NCI-H1105 (cell line): ENCODE measurements at places on chromosomes 12 and 14.

GRCh38 chr12:130770413-130771028 lies 54.4 kb upstream of the RIMBP2 start:
- no peak for DNase-seq

DNA sequence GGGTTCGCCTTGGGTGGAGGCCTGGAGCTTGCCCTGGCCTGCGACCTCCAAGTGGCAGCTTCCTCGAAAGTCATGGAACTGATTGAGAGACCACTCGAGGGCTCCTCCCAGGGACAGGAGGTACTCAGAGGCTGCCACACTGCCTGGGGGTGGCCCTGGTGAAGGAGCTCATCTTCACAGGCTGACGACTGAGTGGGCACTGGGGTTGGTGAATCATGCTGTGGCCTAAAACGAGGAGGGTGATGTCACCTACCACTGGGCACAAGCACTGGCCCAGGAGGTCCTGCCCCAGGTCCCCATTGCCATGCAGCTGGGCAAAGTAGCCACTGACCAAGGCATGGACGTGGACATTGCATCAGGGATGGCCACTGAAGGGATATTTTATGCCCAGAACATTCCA lies 32.1 kb downstream of the ITPR2 start:
- DNase-seq, result no peak

DNA sequence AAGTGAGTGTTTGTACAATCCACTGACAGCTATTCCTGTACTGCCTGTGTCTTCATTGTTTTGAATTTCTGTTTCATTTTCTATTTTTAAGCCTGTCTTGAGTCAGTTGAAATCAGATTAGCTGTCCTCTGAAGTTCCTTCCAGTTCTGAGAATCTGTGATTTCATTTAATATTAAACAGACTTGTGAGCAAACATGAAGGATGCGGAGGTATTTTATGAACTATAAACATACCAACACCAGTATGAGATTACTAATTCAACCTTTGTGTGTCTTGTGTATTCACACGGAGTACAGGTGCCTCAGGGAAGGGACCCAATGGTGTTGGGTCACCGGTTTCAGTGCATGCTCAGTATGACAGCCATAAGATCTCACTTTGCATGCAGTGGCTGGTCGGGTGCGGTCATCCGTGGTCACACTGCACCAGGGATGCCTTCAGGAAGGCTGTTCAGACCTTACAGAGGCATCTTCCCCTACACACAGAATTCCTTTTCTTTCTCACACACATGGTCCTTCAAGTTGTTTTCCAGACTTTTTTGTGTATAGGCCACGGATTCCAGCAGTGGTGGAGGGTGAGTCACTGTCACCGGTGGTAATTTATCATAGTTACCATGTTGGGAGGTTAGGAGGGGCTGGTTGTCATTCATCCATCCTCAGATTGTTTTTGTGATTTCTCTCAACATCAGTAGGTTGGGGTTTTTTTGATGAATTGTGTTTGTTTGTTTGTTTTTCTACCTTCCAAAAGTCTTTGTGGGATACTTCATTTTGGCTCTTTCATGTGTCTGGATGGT lies 103.0 kb upstream of the SFSWAP start:
- no peak for DNase-seq

GRCh38 chr12:2120982-2121758 lies 68.4 kb downstream of the CACNA1C start:
- DNase-seq, result no peak

DNA sequence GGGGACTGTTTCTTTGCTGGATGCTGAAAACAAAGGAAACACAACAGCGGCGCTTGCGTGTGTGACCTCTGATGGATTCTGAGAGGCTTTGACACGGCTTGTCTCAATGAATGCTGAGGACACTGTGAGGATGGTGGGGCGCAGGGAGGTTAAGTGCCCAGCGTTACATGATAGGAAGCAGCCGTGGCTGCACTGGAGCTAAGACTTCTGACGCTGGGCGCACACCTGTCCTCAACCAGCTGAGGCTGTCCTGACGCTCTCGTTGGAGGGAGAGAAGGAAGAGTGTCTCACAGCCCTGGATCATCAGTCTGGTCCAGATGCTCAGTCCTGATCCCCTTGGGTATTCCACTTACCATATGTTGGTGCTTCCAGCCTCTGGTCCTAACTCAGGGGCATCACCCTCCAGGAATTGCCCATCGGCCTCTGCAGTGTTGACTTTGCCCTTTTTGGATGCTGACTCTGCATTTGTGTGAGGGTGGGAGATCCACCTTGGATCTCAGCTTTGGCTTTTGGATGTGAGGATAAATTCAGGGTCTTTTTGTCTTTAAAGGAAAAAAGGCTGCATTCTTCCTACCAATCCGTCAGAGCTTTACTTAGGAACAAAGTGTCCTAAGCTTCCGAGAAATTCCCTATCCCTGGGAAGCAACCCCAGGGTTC lies 125.2 kb downstream of the ZNF664 start:
- no peak for DNase-seq

- no peak for DNase-seq
Measured at GRCh38 chr14:35336494-35337268, 44.5 kb downstream of the PSMA6 start.

- no peak for DNase-seq
Measured at GRCh38 chr14:29310757-29311156, 544.2 kb downstream of the FOXG1 start.

- DNase-seq, result no peak
Measured at GRCh38 chr14:34368971-34369647, 92.9 kb downstream of the SPTSSA start.

- no peak for DNase-seq
Measured at GRCh38 chr14:45679853-45680252, 426.9 kb upstream of the MIS18BP1 start.

DNA sequence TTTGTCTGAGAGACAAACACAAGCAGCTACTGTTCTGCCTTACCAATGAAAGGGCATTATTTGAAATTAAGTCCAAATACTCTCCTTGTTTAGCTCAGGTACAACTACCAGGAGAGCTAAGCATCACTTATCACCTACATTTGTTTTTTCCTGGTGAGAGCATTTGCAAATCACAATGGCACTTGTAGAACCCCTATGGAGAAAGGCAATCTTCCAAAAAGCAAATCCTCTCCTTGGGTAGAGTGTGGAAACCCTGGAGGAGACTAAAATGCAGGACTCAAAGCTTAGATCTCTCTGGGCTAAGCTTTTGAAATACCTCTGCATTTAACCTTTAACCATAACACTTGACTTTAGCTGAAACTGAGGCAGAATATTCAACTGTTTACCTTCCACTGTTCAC lies 20.8 kb downstream of the GTSF1 start:
- DNase-seq, result no peak

DNA sequence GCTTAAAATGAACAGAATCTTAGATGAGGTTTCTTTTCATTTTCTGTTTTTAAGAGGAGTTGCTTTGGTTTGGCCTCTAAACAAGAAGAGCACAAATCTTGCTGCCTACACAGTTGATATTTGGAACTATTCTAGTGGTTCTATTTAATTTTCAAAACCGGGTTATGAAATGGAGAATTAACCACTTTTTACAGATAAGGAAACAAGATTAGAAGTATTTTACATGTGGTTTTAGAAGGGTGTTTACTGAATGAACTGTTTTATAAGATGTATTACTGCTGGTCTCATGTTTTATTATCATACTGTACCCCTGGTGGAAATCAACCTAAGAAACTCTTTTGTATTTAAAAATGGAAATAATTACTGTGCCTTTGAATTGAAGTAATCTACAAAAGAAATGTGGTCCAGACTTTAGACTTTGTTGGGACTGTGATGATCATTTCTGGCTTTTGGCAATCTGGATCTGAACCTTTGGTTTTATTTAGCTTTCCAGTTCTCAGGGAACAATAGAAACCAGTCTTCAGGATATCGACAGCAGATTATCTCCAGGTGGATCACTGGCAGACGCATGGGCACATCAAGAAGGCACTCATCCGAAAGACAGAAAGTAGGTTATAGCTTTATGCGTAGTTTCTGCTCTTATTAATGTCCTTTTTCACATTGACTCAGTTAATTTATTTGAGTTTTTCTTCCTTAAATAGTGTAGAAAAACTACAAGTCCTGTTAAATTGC lies 43.2 kb downstream of the TBK1 start:
- DNase-seq, result no peak

- DNase-seq, result no peak
Measured at GRCh38 chr12:124906606-124907261, 7.7 kb downstream of the UBC start.

DNA sequence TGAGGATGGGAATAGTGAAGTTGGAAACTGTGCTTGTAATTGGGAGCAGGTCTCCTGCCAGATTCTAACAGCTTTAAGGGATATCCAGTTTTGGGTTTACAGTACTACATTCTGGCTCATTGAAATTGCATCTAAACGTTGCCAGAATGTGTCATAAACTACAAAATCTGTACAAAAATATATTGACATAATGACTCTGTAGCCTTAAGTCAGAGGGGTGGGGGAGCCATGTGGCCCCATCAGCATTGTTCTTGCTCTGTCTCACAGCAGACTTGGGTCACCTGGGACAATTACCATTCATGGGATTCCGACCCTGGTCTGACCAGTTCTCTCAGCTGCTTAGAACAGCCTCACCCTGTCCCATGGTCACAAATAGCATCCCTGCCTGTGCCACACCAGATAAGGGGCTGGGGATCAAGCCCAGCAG lies 43.3 kb upstream of the MED13L start:
- no peak for DNase-seq

- DNase-seq, result no peak
Measured at GRCh38 chr12:49012739-49013138, 5.8 kb downstream of the PRKAG1 start.

DNA sequence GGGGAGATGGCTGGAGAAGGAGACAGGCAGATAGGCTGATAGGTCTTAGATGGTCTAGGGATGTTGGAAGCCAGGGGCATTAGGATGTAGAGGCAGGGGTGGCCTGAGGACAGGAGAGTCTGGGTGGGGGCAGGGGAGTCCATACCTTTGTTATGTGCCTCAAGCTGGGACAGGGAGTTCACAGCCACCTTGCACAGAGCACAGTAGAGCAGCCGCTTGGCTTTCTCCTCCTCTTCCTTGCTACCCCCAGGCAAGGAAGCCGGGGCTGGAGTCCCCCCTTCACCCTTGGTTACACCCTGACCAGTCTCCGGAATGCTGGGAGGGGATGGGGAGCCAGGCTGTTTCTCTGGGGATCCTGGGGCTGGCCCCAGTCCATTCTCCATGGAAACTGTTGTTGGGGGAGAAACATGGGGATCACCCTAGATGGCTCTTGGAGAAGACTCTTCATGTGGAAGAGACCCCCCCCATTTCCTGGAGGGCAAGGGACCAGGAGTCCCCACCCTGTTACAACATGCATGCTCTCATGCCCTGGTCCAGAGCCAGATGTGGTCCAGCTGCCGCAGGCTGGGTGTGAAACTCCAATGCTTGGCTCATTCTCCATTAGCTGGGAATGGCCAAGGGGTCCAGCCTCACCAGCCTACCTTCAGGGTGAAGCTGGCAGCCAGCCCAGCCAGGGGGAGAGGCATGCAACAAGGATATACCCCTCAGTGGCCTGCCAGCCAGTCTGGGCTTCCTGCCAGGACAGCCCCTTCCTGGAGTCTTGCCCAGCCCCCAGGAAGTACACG lies 7.2 kb upstream of the GPR84 start:
- DNase-seq, result peak; percentile 83

GRCh38 chr12:116026768-116027550 lies 250.5 kb downstream of the MED13L start:
- DNase-seq, result no peak

DNA sequence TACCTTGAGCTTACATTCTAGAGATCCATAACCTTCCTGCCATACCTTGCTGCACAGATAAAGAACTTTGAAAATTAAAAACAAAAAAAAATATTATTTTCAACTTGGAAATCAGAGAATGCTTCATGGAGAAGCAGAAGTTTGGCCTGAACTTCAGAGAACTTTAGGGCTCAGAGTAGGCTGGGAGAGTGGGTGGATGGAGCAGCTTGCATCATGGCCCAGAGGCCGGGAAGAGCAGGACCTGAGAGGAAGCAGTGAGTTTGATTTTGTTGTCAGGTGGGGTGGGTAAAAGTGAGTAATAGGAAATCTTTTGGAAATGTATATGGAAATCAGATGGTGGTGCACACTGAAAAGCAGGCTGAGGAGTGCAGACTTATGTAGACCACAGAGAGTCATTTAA lies 228.5 kb upstream of the KRR1 start:
- no peak for DNase-seq

DNA sequence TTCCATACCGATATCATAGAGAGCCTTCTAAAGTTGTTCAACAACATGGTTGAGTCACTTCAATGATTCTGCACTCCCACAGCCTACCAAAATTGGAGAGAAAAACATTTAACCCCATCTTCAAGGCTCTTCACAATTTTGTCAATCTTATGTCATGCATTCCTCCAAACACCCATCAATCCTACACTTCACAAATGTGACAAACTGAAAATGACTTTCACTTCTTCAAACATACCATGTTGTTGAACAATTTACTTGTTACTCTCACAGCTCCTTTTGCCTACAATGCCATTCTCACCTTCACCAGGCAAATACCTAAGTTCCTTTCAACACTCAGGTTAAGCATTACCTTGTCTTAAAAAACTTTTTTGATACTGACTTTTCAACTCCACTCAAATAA lies 88.0 kb downstream of the OSBPL8 start:
- no peak for DNase-seq

GRCh38 chr14:22850944-22851764 lies 14.8 kb downstream of the MMP14 start:
- no peak for DNase-seq

DNA sequence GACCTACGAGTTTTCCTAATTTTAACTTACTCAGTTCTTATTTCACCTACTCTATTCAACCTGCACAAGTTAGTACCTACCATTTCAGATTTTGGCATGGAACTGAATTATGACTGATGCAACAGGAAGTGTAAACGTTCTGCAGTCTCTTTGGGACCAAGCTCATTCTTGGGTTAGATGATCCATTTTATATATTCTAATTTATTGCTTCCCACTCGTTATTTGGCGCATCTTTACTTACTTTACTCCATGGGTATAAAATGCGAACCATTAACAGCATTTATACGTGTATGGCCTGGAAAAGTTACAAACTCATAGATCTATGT lies 1.0 kb upstream of the EML1 start:
- no peak for DNase-seq

- DNase-seq, result no peak
Measured at GRCh38 chr14:92860049-92860840, 62.7 kb upstream of the CHGA start.

DNA sequence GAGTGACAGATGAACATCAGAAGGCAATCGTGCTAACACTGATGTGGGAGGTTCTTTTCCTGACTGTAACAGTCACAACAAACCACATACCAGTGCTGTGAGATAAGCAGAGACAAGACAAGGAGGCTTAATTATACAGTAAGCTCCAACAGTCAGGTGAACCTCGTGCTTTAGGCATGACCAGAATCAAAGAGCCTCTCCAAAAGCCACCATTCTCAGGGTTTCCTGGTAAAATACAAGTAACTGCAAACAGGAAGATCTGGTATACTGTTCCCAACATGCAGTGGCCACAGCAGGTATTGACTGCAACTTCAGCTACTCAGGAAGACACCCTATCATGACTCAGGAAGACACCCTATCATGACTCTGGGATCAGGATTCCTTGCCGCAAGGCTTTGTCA lies 47.3 kb upstream of the GTF2A1 start:
- DNase-seq, result no peak

GRCh38 chr14:77119851-77120250 lies 21.7 kb downstream of the ZDHHC22 start:
- DNase-seq, result no peak

GRCh38 chr14:84095681-84096080 lies 1434.3 kb upstream of the FLRT2 start:
- DNase-seq, result no peak
